EH (cell line): ENCODE measurements at places on chromosomes 3 and 15.

- no peak for DNase-seq
These were observed 42.6 kb upstream of the ATP2C1 start for GRCh38 chr3:130851277-130851676.

- DNase-seq, result no peak
These were observed 6.3 kb upstream of the GALNT15 start for GRCh38 chr3:16168211-16168610.

- DNase-seq, result peak; percentile 53
These were observed 107.2 kb upstream of the ABHD17C start for GRCh38 chr15:80587816-80588456.

DNA sequence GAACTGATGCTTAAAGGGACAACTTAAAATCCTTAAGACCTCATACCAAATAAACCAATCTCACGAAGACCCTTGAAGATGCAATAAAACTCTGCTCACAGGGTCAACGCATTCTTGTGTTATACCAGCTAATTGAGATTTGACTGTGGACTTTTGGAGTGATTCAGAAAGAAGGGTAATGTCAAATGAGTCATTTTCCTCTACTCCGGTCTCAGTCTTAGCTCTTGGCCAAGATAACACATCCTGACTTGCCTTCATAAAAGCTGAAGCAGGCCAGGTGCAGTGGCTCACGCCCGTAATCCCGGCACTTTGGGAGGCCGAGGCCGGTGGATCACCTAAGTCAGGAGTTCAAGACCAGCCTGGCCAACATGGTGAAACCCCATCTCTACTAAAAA, 3.8 kb downstream of the PKM start:
- DNase-seq, result peak; percentile 91

- peak; percentile 73 for DNase-seq
These were observed 33.7 kb downstream of the UQCC5 start for GRCh38 chr3:52570076-52570475.

GRCh38 chr3:52934630-52935530, 37.5 kb upstream of the STIMATE start:
- peak; percentile 70 for DNase-seq

- DNase-seq, result peak; percentile 84
These were observed 449.3 kb upstream of the THBS1 start for GRCh38 chr15:39131609-39132008.

DNA sequence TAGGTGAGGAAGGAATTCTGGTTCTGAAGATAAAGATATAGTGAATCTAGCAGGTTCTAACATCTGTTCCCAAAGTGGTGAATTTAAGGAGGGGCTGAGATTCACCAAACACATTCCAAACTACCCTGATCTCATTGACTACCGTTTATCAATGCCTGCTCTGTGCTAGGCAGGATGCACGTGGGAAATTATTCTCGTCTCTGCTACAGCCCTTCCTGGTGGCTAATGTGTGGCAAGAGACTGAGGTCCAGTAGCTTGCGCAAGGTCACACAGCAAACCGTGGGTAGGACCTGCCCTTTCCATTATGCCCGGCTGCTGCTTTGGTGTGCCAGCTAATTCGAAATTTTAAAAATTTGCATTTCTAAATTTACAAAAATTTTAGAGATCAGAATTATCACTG, 209.5 kb upstream of the TRIM42 start:
- no peak for DNase-seq

DNA sequence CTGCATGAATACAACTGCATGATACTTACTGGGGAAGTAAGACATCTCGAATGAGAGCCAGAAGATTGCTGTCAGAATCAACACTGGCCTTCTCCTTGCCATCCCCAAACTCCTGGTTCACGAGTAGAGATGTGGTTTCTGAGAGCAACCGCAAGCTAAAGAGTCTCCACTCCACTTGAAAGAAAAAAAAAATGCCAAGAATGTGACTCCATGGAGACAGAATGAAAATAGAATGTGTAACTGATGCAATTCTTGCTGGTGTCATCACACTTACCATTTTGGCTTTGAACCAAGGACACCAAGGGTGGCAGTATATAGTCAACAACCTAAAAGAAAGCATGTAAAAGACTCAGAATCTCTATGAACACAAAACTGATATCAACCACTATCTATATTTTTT, 280.4 kb downstream of the ULK4 start:
- DNase-seq, result peak; percentile 97

DNA sequence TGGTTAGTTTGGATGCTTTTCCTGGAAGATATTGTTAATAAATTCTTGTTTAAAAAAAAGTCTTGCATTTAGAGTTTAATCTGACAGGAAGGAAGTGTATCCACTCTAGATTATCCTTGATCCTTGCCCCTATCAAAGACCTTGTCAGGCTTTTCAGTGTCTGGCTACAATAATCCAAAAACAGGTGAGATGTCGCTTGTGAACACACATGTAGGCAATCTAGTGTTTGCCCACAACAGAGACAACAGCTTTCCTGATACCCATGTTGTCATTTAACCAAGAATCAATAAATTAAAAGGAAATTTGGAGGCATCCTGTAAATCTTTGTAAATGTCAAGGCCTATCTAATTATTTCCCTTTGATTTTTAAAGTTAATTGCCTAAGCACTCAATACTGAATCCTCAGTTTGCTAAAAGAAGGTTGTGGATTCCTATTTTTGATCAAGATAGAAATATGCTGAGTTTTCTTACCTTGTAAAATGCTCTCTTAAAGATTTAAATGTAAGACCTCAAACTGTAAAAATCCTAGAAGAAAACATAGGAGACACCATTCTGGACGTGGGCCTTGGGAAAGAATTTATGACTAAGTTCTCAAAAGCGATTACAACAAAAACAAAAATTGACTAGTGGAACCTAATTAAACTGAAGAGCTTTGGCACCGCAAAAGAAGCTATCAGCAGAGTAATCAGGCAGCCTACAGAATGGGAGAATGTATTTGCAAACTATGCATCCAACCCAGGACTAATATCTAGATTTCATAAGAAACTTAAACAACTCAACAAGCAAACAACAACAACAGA, 207.7 kb downstream of the NAALADL2 start:
- DNase-seq, result peak; percentile 84

DNA sequence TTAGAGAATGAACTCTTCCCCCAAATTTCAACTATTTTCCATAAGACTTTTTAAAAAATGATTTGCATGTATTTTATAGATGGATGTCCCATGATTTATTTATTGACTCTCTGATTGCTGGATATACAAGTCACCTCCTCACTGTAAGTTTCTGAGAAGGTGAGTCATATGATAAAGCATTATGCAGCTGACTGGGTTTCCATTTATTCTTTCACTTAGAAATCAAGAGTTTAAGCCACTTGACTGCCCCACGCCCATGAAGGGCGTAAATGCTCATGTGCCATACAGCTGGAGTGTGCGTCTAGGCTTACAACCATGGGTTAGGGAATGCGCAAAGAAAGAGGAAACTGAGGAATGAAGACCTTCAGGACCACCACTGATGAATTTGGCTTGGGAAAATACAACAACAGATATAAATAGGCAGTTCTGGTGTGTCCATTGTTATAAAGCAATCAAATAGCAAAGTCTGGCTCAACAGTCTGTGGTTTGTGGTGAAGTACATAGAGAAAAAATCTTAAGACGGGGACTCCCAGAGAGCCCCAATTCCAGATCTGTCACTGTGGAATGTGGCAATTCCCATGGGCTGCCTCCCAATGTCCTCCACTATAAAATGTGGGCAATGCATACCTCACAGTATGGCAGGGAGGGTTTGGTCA, 20.3 kb downstream of the SLCO2A1 start:
- DNase-seq, result peak; percentile 87

- DNase-seq, result peak; percentile 70
These were observed 55.5 kb upstream of the MRPS22 start for GRCh38 chr3:139288266-139288821.

DNA sequence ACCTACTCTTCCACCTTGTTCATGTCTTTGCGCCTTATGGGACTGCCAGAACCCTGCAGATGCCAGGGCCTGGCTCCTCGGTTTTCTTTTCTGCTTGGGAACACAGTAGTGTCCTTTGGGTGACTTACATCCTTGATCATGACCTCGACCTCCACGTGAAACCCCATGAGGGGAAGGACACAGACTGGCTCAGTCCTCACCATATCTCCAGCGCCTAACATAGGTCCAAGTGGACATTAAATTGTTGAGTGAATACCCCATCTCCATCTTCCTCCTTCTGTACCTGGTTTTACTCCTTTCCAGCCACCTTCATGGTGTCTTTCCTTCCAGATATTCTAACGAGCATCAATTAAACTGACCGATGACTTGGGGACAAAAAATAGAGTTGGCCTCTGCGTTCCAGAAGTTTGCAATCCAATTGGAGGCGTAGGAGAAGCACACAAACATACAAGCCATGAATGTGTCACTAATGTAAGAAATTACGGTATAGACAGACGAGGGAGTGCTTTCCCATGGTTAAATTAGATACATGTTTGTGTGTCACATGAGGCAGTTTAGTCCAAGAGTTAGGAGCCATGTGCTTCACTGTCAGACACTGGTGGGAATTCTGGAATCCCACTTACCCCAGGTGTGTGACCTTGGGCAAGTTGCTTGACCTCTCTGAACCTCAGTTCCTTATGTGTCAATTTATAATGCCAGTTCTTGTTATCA, 907 bp upstream of the HERC1 start:
- no peak for DNase-seq

DNA sequence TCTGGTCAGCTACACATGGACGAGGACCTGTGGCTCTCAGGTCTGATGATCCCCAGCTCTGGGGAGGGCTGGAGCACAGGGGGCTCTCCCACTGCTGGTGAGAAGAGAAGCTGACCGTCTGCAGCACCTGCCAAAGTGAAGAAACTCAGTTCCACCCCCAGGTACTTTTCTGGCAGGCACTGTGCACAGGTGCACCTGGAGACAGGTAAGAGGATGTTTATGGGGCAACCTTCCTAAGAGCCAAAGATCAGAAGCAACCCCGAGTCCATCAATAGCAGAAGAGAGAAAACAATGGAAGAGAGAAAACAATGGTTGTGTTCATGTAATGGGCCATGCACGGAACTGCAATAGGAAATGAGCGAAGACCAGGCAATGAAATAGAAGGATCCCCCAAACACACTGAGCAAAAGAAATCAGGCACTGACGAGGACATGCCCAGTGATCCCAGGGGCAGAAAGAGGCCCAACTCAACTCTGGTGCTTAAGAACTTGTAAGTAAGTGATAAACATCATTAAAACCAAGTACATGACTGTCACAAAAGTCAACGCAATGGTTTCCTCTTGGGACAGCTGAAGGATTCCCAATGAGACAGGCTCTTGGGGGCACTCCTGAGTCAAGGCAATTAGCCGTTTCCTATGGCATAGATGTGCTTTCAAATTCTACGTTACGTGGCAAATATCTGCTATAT, 95.0 kb upstream of the ALDH1A3 start:
- no peak for DNase-seq

- DNase-seq, result peak; percentile 93
These were observed 87.0 kb downstream of the FOXB1 start for GRCh38 chr15:60091157-60091556.

DNA sequence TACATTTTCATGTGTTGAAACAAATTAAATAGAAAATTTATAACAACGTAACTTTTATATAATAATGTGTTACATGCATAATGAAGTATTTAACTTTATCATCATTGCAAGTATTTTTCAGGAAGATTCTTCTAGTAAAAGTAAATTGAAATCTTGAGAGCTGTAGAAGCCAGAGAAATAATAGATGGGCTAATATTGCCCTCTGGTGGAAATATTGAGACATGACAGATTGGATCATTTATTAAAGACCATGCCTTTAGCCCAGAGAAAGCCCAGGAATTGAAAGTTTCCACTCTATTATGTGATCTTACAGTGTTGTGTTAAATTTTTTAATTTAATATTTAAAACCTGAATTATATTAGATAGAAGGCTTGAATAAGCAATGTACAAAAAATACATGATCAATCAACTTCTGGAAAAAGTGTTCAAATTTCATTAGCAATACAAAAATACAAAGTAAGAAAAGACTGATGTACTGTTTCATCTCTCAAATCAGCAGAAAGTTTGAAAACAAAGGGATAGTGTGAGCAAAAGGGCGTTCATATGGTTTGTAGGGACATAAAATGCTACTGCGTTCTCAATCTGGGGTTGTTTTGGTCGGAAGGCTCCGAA, 52.7 kb upstream of the SPTSSB start:
- DNase-seq, result peak; percentile 60

GRCh38 chr3:77780278-77780996, 740.5 kb downstream of the ROBO2 start:
- no peak for DNase-seq

DNA sequence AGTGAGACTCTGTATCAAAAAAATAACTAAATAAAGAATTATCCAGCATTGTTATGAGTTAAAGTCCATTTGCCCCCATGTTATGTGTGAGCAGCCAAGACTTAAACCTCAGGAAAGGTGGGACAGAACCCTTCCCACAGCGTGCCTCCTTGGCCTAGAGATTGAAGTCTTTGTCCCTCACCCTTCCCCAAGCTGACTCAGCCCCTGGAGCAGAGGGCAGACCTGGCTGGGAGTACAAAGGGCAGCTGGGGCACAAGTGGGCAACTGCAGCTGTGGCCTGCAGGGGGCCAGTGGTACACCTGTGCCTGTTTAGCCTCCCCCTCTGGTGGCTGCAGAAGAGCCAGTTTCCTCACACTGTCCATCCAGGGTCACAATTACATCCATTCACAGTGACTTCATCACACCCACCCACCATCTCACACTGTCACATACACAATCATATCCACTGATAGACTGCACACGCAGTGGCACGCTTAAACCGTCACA, 940 bp upstream of the ACY1 start:
- no peak for DNase-seq

- peak; percentile 2 for DNase-seq
These were observed 1.1 kb upstream of the CD200R1 start for GRCh38 chr3:112976001-112976400.

- no peak for DNase-seq
These were observed 30.4 kb upstream of the BDH1 start for GRCh38 chr3:197586181-197586580.

- peak; percentile 50 for DNase-seq
These were observed 29.7 kb downstream of the EFCAB12 start for GRCh38 chr3:129398803-129399144.

GRCh38 chr3:126350502-126351085, 6.6 kb downstream of the KLF15 start:
- no peak for DNase-seq

DNA sequence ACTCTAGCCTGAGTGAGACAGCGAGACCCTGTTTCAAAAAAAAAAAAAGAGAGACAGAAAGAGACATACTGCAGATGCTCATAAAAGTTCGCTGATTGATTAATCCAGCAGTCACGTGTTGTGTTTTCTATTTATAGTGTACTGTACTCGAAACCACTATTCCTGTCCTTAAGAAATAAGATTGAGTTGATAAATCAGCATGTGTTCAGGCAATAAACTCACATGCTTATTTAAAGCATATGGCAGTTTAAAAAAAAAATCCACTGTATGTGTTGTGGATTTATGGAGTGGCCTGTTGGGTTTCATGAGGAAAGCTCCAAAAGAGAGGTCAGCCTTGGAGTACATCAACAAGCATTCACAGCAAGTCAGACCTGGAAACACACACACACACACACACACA, 17.7 kb downstream of the RPL22L1 start:
- peak; percentile 24 for DNase-seq

DNA sequence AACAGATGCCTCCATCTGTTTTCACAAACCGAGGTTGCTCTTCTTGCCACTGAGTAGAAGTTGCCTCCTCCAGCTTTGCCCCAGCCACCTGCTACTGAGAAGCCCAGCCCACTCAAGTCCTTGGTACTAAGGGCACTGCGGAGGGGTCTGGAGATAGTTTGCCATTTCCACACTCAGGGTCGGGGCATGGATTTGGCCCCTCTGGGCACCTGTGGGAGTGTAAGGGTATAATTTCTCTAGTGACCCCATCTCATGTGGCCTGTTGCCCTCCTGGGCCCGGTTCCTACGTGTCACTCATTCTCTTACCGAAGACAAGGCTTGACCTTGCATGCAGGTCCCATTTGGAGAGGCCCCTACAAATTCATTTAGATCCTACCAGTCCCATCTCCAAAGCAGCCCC, 79.0 kb downstream of the THSD4 start:
- DNase-seq, result no peak
